ENCODE measurements at places on chromosomes 6 and 20.

GRCh38 chr20:2086980-2087377 is 14.6 kb upstream of the STK35 start:
- H3K27me3 ChIP-seq = peaks cover 28% of the 10 kb centered on the region
- no peaks in the 10 kb centered on the region for H3K4me1 ChIP-seq
- no peaks in the 10 kb centered on the region for H3K36me3 ChIP-seq
- DNase-seq = no peak

DNA sequence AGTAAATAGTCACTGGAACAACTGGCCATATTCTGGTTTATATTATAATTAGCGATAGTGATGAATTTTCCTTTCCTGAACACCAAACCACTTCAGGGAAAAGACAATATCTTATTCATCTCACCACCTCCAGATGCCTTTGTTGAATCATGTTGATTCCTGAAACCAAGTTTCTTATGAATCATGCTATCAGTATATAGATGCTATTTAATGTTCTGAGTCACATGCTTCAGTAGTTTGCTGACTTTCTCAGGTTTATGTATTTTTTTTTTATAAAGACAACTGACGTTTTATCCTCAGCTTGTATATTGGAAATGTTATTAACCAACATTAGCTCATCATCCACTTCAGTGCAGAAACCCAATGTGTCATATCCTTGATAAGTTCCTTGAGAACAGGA is 710.2 kb upstream of the POU3F2 start:
- no peak for DNase-seq
- H3K4me3 ChIP-seq = no peak overlapping the region
- no peak overlapping the region for H3K27ac ChIP-seq
- H3K36me3 ChIP-seq = no peaks in the 10 kb centered on the region
- no peaks in the 10 kb centered on the region for H3K4me1 ChIP-seq

DNA sequence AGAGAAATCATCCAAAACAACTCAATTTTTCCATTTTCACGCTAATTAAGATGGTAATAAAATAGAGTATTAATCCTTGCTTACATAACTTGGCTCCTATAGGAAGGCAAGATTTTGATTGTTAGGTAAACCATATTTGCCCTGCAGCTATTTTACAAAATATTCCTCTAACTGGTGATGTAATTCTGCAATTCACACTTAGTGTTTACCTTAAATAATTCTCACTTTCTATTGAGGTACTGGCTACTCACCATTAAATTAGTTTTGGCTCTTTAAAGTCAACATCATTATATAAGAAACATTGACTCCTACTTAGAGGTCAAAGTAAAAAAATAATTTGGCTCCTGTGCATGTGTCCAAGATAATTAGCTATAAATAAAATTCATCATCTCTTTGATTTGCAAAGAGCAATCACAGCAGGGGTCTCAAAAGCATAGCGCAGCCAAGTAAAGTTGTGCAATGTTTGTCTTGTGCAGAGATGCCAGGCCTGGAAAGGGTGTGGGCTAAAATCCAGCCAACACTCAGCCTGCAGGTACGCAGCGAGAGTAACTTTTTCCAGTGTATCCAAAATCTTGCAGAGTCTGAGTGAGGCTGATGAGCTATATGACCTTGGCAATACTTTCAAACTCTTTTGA is 501.2 kb downstream of the MMUT start:
- no peaks in the 10 kb centered on the region for H3K27me3 ChIP-seq
- DNase-seq = no peak
- H3K36me3 ChIP-seq = no peaks in the 10 kb centered on the region
- H3K4me3 ChIP-seq = no peak overlapping the region

GRCh38 chr6:163460307-163460782 is 45.8 kb downstream of the QKI start:
- peak overlapping the region; percentile 96 for H3K27ac ChIP-seq
- peaks cover 12% of the 10 kb centered on the region for H3K36me3 ChIP-seq
- peak overlapping the region; percentile 91 for H3K4me3 ChIP-seq
- peaks cover 66% of the 10 kb centered on the region for H3K4me1 ChIP-seq
- DNase-seq = peak; percentile 17

- peaks cover 10% of the 10 kb centered on the region for H3K27me3 ChIP-seq
- H3K4me1 ChIP-seq = no peaks in the 10 kb centered on the region
- no peak for DNase-seq
- H3K36me3 ChIP-seq = no peaks in the 10 kb centered on the region
- H3K27ac ChIP-seq = no peak overlapping the region
- no peak overlapping the region for H3K4me3 ChIP-seq
These were observed 109.7 kb downstream of the BCAS1 start for GRCh38 chr20:53960579-53961272.

GRCh38 chr6:42113936-42114636 is 28.3 kb downstream of the C6orf132 start:
- H3K36me3 ChIP-seq = no peaks in the 10 kb centered on the region
- peaks cover 10% of the 10 kb centered on the region for H3K27me3 ChIP-seq
- no peak overlapping the region for H3K4me3 ChIP-seq
- H3K27ac ChIP-seq = no peak overlapping the region

GRCh38 chr6:107869871-107870270 is 45.8 kb upstream of the SCML4 start:
- DNase-seq = no peak
- peaks cover 13% of the 10 kb centered on the region for H3K4me1 ChIP-seq
- peaks cover 10% of the 10 kb centered on the region for H3K36me3 ChIP-seq
- no peak overlapping the region for H3K27ac ChIP-seq
- H3K27me3 ChIP-seq = no peaks in the 10 kb centered on the region

DNA sequence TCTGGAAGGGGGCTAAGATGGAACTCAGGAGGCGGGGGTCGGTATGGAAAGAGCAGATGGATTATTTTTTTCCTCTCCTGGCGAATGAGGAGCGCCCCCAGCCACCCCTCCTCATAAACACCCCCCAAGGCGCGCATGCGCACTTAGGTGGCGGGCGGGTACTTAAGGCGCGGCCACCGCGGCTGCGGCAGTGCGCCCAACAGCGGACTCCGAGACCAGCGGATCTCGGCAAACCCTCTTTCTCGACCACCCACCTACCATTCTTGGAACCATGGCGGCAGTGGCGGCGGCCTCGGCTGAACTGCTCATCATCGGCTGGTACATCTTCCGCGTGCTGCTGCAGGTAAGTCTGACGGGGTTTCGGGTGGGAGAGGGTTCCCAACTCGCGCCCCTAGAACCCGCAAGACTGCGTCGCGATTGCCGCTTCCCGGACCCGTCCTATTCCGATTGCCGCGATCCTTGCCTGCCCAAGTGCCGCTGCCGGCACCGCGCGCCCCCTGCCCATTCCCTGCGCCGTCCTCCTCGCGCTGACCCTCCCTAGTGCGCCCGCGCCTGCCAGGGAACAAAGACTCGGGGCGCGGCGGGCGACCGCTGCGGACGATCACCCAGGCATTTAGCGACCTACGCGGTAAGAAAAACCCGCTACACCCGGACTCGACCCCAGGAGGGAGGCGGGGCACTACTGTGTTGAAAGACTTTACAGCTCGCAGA is at the start of gene NNAT:
Gene NNAT, plus strand, starts transcription at position 190 of the 711 bp plus-strand sequence. Its CDS starts 82 bp downstream, at position 272.
- H3K4me1 ChIP-seq = peaks cover 35% of the 10 kb centered on the region
- peaks cover 12% of the 10 kb centered on the region for H3K36me3 ChIP-seq
- H3K4me3 ChIP-seq = peak within 1 kb of the TSS; percentile 42
- no peak for DNase-seq
- H3K27ac ChIP-seq = no peak within 1 kb of the TSS

- no peaks in the 10 kb centered on the region for H3K4me1 ChIP-seq
- H3K27me3 ChIP-seq = no peaks in the 10 kb centered on the region
- H3K27ac ChIP-seq = no peak overlapping the region
- no peaks in the 10 kb centered on the region for H3K36me3 ChIP-seq
These were observed 317.5 kb downstream of the CD83 start for GRCh38 chr6:14434916-14435690.

- H3K27me3 ChIP-seq = peaks cover 5% of the 10 kb centered on the region
- H3K4me3 ChIP-seq = no peak overlapping the region
- no peak for DNase-seq
- H3K36me3 ChIP-seq = no peaks in the 10 kb centered on the region
- no peak overlapping the region for H3K27ac ChIP-seq
- H3K4me1 ChIP-seq = no peaks in the 10 kb centered on the region
These were observed 32.8 kb downstream of the GABRR1 start for GRCh38 chr6:89184344-89184743.

DNA sequence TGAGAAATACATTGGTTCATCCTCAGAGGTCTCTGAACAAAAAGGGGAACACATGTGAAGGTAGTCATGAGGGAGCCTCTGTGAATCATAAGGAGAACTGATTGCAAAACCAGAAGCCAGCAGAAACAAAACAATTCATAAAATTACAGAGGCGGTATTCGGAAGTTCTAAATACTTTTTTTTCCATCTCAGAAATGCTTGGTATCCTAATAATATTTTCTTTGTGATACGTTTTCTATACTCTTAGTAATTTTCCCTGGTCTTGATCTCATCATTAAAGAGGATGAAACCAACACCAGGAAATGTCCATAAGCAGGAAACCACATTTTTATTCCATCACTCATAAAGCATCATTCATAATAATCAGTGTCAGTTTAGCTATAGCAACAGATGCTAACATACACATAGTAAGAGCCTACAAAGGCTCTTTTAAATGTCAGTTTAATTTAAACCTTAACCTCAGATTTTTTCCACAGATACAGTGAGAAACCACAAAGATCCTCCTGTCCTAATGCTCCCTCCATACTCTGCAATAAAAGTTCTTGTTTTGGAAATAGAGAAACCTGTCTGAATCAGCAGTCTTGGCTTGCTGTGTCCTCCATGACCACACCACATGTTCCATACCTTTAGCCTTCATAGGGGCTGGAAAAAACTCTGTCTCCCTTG is 29.2 kb downstream of the SGK1 start:
- H3K27me3 ChIP-seq = no peaks in the 10 kb centered on the region
- DNase-seq = peak; percentile 15
- H3K4me1 ChIP-seq = peaks cover 22% of the 10 kb centered on the region
- peak overlapping the region; percentile 85 for H3K27ac ChIP-seq

DNA sequence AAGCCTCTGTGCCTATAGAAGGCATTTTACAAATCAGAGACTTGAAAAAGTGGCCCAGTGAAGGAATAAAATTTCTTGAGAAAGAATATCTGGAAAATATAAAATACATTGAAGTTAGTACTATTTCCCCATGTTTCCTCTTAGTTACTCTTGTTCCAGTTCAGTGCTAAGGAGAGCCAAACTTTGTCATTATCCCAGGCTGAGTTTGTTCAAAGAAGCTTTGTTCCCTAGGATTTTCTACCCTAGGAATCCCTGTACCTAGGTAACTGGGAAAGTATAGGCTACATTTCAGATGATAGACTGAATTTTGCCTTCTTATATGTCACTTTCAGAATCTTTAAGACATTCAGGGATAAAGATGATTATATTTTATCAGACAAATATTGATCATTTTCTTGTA is 1395.7 kb upstream of the MAP3K7 start:
- H3K36me3 ChIP-seq = no peaks in the 10 kb centered on the region
- no peaks in the 10 kb centered on the region for H3K27me3 ChIP-seq
- no peak overlapping the region for H3K27ac ChIP-seq
- H3K4me1 ChIP-seq = no peaks in the 10 kb centered on the region
- no peak overlapping the region for H3K4me3 ChIP-seq
- no peak for DNase-seq

- peaks cover 24% of the 10 kb centered on the region for H3K36me3 ChIP-seq
- DNase-seq = no peak
- H3K27ac ChIP-seq = no peak overlapping the region
- no peak overlapping the region for H3K4me3 ChIP-seq
These were observed 6.6 kb upstream of the GUCA1B start for GRCh38 chr6:42201382-42201781.

- H3K4me3 ChIP-seq = peak overlapping the region; percentile 4
- peaks cover 5% of the 10 kb centered on the region for H3K36me3 ChIP-seq
- H3K4me1 ChIP-seq = peaks cover 41% of the 10 kb centered on the region
- peak overlapping the region; percentile 90 for H3K27ac ChIP-seq
- peak; percentile 84 for DNase-seq
These were observed 24.6 kb upstream of the GTSF1L start for GRCh38 chr20:43751167-43752050.

- no peak for DNase-seq
- H3K27me3 ChIP-seq = no peaks in the 10 kb centered on the region
- H3K4me3 ChIP-seq = no peak overlapping the region
- no peak overlapping the region for H3K27ac ChIP-seq
These were observed 132.2 kb upstream of the SCGN start for GRCh38 chr6:25519856-25520255.

DNA sequence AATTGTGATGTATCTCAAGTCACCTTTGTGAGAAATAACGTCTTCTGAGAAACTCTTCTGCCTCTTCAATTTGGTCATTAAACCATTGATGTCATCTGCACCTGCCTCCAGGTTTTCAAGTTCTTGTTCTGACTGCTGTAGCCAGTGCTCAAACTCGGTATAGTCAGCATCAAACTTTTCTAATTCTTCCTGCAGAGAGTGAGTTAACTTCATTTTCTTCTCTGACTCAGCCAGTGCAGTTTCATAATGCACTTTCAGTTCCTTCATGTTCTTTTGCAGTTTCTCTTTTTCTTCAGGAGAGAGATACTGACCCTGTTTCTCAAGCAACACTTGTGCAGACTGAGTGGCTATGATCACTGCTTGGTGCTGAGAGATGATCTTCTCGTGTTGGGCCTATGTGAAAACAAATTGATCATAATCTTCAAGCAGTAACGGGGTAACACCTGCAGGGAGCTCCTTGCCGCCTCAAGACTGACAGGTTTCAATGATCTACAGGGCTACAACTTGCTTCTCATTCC is 48.8 kb downstream of the DST start:
- peaks cover 2% of the 10 kb centered on the region for H3K36me3 ChIP-seq
- peak; percentile 57 for DNase-seq
- no peaks in the 10 kb centered on the region for H3K27me3 ChIP-seq
- H3K4me1 ChIP-seq = peaks cover 30% of the 10 kb centered on the region
- no peak overlapping the region for H3K4me3 ChIP-seq

DNA sequence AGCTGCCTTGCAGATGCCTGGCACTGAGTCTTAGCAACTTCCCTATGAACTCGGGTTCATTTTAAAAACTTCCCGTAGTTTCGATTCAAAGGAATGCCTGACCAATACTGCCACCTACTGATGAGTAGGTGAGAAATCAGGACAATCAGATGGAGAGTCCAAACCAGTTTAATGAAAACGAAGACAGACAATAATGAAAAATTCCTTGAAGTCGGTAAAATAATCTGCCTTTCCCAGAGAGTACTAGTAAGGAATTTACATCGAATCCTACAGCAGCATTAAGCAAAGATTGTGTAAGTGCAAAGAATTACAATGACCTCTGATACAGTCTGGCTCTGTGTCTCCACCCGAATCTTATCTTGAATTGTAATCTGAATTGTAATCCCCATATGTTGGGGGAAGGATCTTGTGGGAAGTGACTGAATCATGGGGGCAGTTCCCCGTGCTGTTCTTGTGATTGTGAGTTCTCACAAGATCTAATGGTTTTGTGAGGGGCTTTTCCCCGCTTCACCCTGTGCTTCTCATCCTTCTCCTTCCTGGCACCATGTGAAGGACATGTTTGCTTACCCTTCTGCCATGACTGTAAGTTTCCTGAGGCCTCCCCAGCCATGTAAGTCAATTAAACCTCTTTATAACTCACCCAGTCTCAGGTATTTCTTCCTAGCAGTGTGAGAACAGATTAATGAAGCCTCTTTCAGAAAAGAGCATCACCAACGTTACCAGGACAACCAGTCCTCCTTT is 134.4 kb downstream of the ARHGAP18 start:
- H3K4me1 ChIP-seq = peaks cover 9% of the 10 kb centered on the region
- no peak overlapping the region for H3K27ac ChIP-seq
- H3K4me3 ChIP-seq = no peak overlapping the region
- no peak for DNase-seq

All from activated CD4-positive, alpha-beta memory T cell treated with anti-CD3 and anti-CD28 coated beads for 36 hours (primary cell).